ENCODE measurements at places on chromosomes 3 and 15. TPM values are rescaled to one million over a fixed set of nuclear protein-coding genes. Genes with fewer than 3 reads are reported as not detected.

Gene PLCD1
- total RNA-seq = 33.7 TPM

Gene OXTR
- total RNA-seq = 0.15 TPM

Gene GOLGA8R
- 3.8 TPM for total RNA-seq

Gene LIPC
- 0.89 TPM for total RNA-seq

DNA sequence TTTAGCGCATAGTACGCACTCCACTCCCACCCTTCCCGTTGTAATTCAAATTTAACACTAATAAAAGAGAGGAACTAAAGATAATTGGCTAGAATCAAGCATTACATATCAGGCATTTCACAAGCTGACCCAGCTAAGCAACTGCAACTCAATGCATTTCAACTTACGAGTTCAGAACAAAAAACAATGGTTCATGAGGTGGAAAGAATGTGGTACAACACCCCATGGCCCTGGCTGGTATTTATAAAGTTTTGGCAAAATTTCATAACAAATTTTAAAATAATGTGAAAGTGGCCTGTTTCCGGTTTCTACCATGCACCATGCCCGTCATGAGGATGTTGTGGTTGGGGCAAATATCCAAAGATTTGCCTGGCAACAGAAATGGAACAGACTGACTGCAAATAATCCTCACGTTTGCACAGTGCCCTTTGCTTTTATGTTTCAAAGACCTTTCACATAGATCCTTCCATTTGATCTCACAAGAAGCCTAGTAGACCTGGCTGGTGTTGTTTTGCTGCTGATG, 455.3 kb upstream of the NR2F2 start:
- H3K36me3 ChIP-seq = no peaks in the 10 kb centered on the region
- no peak for DNase-seq
- H3K4me3 ChIP-seq = no peak overlapping the region
- H3K4me1 ChIP-seq = no peaks in the 10 kb centered on the region

- peaks cover 8% of the 10 kb centered on the region for H3K36me3 ChIP-seq
- no peak overlapping the region for H3K4me3 ChIP-seq
- H3K27me3 ChIP-seq = no peaks in the 10 kb centered on the region
- H3K4me1 ChIP-seq = peaks cover 31% of the 10 kb centered on the region
- no peak for DNase-seq
These were observed 2.5 kb downstream of the UBL7 start for GRCh38 chr15:74458473-74458872.

DNA sequence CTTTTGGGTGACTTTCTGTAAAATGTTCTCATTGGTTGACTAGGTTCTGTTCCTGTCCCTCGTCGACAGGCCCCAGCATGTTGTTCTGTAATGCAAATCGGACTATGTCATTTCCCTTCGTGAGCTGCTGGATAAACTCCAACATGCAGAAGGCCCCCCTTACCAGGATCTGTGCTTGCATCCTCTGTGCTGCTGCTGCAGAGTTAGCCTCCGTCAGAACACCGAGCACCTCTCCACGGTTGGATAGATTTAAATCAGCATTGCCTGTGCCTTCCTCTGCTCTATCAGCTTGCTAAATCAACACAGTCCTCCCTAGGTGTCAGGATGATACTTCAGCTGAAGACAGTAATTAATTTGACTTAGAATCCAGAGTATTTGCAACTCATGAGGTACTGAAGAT, 12.7 kb upstream of the MINDY4B start:
- H3K36me3 ChIP-seq = no peaks in the 10 kb centered on the region
- H3K27ac ChIP-seq = no peak overlapping the region
- DNase-seq = no peak
- H3K4me1 ChIP-seq = no peaks in the 10 kb centered on the region
- no peak overlapping the region for H3K4me3 ChIP-seq

DNA sequence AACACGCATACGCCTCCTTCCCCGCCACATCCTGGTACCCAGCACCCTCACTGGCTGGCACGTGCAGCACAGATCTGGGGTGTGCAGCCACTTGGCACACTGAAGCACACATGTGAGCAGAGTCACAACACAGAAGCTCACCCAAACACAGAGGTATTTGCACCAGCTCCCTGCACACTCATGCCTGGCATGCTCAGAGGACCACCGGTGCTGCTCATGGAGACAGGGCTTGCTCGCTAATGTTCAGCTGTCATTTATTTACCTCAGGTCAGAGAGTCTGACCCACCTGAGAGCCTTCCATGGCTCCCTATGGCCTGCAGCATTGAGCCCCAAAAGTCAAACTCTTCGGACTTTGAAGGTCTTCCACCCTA, 70.4 kb downstream of the ADAMTS7 start:
- no peak overlapping the region for H3K27ac ChIP-seq
- no peaks in the 10 kb centered on the region for H3K36me3 ChIP-seq
- no peak overlapping the region for H3K4me3 ChIP-seq
- H3K27me3 ChIP-seq = no peaks in the 10 kb centered on the region
- H3K4me1 ChIP-seq = peaks cover 5% of the 10 kb centered on the region
